ENCODE measurements at places on chromosomes 7 and 10. TPM values are rescaled to one million over a fixed set of nuclear protein-coding genes. Genes with fewer than 3 reads are reported as not detected.

Gene CADPS2
- total RNA-seq = 115 TPM

Gene SVOPL
- not detected for total RNA-seq

Gene H2BK1
- not detected for total RNA-seq

- no peak for DNase-seq
Observed at GRCh38 chr10:72826346-72826745, 67.2 kb upstream of the OIT3 start.

DNA sequence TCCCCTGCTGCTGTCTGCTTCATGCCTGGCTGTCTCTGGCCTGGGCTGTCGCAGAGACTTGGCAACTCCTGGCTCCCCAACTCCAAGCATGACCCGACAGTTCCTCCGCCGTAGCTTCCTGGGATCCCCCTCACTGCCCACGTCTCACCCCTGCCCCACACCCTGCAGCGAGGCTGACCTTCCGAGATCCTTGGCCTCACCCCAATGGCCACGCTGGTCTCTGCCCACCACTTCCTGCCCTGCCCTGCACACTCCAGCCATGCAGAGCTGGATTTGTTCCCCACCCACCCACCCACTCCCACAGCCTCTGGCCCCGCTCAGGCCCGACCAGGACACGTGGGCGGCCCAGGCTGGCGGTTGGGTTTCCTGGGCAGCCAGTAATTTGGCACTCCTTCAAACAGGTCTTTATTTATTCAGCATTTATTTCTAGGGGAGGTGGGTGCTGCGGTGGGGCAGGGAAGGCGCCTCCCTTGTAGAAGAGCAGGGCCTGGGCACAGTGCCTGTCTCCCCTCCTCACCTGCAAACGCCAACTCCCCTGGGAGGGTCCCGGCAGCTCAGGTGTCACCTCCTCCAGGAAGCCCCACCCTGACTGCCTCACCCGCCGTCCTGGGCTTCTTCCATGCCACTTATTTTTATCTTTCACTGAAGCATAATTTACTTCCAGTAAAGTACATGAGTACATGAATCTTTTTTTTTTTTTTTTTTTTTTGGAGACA, 25.5 kb downstream of the GTF2IRD1 start:
- no peak for DNase-seq

GRCh38 chr10:83603708-83604107, 535.6 kb upstream of the GHITM start:
- no peak for DNase-seq

GRCh38 chr10:65555192-65555591, 1370.6 kb upstream of the LRRTM3 start:
- no peak for DNase-seq

GRCh38 chr10:96719200-96719599, 1.1 kb downstream of the PIK3AP1 start:
- no peak for DNase-seq

DNA sequence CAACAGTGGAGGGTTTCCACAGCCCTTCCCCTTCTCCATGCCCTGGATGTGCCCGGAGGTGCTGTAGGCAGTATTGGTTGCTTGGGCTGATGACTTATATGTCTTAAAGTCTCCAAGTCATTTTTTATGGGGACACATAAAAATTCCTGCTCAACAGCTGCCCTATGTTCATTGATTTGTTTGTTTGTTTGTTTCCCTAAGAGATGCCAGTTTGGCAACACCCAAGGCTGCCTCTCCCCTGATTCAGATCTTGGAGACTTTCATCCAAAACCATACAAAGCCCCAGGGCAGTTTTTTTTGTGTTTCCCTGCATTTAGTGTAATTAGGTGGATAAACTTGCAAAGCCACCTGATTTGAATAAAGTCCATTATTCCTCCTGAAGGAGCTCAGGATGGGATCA, 115.3 kb downstream of the PLPP4 start:
- no peak for DNase-seq

All from pulmonary artery endothelial cell (primary cell).